ENCODE measurements at places on chromosomes 12 and 14. TPM values are rescaled to one million over a fixed set of nuclear protein-coding genes. Genes with fewer than 3 reads are reported as not detected.

NGB gene
- not detected for total RNA-seq

KCNH5 gene
- not detected for total RNA-seq

CFAP73 gene
- not detected for total RNA-seq

PMCH gene
- not detected for total RNA-seq

CCDC175 gene
- total RNA-seq: not detected

OR4L1 gene
- total RNA-seq: not detected

BMP4 gene
- 0.39 TPM for total RNA-seq

GPR68 gene
- total RNA-seq: 2.2 TPM

SDR9C7 gene
- not detected for total RNA-seq

EGLN3 gene
- 0.39 TPM for total RNA-seq

GPD1 gene
- 0.37 TPM for total RNA-seq

SERPINA4 gene
- total RNA-seq: not detected

RTN1 gene
- under 0.01 TPM for total RNA-seq

WNT5B gene
- total RNA-seq: 56.6 TPM

LTBR gene
- total RNA-seq: 95.6 TPM

TSPAN19 gene
- under 0.01 TPM for total RNA-seq

GPRC5D gene
- not detected for total RNA-seq

TSHR gene
- not detected for total RNA-seq

DGLUCY gene
- 50.3 TPM for total RNA-seq

SYNJ2BP gene
- 16.2 TPM for total RNA-seq

ERP27 gene
- total RNA-seq: not detected

LMNTD1 gene
- 1.4 TPM for total RNA-seq

NINJ2 gene
- 5.5 TPM for total RNA-seq

SSTR1 gene
- under 0.01 TPM for total RNA-seq

LTB4R gene
- 2.2 TPM for total RNA-seq

SRRM4 gene
- not detected for total RNA-seq

GLT1D1 gene
- not detected for total RNA-seq

RIMBP2 gene
- total RNA-seq: not detected

PLXNC1 gene
- total RNA-seq: 0.98 TPM

GPR84 gene
- total RNA-seq: not detected

CLEC4E gene
- total RNA-seq: not detected

AQP2 gene
- not detected for total RNA-seq

OVCH1 gene
- total RNA-seq: 0.98 TPM

RBP5 gene
- total RNA-seq: not detected

G2E3 gene
- total RNA-seq: 30.7 TPM

DRAM1 gene
- total RNA-seq: 10.0 TPM

CACNA2D4 gene
- total RNA-seq: 0.20 TPM

SLC6A12 gene
- total RNA-seq: not detected

AKAP6 gene
- 25.0 TPM for total RNA-seq

TARBP2 gene
- 53.4 TPM for total RNA-seq

PLCZ1 gene
- total RNA-seq: not detected

HOXC13 gene
- total RNA-seq: not detected

SBNO1 gene
- 33.4 TPM for total RNA-seq

TEX22 gene
- 0.20 TPM for total RNA-seq
